T-cell (primary cell): ENCODE measurements at places on chromosomes 5 and 9. TPM values are rescaled to one million over a fixed set of nuclear protein-coding genes. Genes with fewer than 3 reads are reported as not detected.

- H3K27me3 ChIP-seq: no peaks in the 10 kb centered on the region
- DNase-seq: no peak
- no peak overlapping the region for H3K27ac ChIP-seq
- no peaks in the 10 kb centered on the region for H3K4me1 ChIP-seq
- no peaks in the 10 kb centered on the region for H3K36me3 ChIP-seq
- no peak overlapping the region for H3K4me3 ChIP-seq
Observed at GRCh38 chr5:168182269-168182668, 109.2 kb upstream of the WWC1 start.

- no peak overlapping the region for H3K4me3 ChIP-seq
- peaks cover 40% of the 10 kb centered on the region for H3K27me3 ChIP-seq
Observed at GRCh38 chr9:36976371-36977030, 57.6 kb downstream of the PAX5 start.

- no peaks in the 10 kb centered on the region for H3K27me3 ChIP-seq
- H3K27ac ChIP-seq: peak within 1 kb of the TSS; percentile 89
- peak; percentile 48 for DNase-seq
- no peaks in the 10 kb centered on the region for H3K36me3 ChIP-seq
Observed at GRCh38 chr5:108747774-108748400, at the start of gene FER. TSS of gene FER (plus strand) at chr5:108747897. CDS start at chr5:108798183, 50,286 bp downstream.

The ANKS6 gene
- 14.1 TPM for total RNA-seq
